ELR (cell line): ENCODE measurements at places on chromosomes 7 and 10.

DNA sequence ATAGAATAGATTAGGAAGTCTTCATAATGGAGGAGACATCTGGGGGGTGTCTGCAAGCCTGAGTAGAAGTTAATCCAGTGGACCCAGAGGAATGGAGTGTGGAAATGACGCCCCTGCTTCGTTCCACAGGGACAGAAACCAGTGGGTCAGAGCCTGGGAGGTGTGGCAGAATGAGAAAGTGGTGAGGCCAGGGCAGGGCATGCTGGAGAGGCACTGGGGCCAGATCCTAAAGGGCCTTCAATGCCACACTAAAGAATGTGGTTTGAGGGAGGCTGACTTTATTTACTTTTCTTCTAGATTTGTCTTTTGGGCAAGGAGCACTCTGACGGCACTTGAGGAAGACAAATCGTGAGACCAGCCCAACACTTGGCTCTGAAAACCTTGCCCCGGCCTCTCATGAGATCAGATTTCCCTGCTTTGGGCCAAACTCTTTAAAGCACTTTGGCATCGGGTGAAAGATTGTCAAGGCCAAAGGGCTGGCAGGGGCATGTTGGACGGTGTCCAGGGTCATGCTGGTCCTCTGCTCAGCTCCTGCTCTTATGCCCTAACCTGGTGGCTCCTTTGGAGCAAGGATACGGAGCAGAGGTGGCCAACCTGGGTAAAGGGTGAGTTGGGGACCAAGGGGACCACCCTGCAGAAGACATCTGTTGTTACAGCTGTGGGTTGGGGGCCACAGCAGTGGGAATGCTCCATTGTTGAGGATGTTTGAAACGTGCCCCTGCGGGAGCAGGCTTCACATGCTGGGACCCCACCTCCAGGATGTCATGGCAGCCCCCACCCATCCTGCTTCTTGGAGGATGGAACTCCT is 157.0 kb upstream of the ZMIZ1 start:
- no peak for DNase-seq

DNA sequence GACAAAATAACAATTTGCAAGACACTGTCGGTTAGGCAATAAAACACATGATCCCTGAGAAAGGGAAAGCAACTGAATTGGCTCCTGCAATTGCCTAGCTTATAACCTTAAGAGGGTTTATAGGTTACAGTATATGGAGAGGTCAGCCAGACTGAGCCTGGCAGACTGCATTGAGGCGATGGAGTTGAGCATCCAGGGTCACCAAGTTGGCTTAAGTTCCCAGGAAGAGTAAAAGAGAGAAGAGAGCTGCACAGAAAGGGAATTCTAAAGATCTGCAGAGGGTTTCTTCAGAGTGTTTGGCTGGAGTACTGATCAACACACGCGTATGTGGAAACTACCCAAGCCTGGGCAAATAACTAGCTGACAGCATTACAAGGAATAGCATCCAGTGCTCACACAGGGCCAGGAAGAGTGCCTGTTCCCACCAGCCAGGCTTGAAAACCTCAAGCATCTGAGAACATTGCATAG is 11.2 kb downstream of the ANKMY2 start:
- DNase-seq: no peak

GRCh38 chr7:144403649-144404061 is at the start of gene NOBOX:
Gene NOBOX (minus strand): TSS chr7:144403693.
- DNase-seq: no peak

DNA sequence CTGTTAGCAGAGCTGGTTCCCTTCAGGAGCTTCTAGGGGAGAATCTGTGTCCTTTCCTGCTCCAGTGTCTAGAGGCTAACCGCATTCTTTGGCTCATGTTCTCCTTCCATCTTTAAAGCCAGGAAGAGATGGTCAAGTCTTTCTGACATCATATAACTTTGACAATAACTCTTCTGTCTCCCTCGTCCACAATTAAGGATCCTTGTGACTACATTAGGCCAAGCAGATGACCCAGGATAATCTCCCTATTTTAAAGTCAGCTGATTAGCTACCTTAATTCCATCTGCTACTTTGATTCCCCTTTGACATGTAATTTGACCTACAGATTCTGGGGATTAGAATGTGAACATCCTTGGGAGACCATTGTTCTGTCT is 28.1 kb upstream of the SLC26A4 start:
- no peak for DNase-seq

DNA sequence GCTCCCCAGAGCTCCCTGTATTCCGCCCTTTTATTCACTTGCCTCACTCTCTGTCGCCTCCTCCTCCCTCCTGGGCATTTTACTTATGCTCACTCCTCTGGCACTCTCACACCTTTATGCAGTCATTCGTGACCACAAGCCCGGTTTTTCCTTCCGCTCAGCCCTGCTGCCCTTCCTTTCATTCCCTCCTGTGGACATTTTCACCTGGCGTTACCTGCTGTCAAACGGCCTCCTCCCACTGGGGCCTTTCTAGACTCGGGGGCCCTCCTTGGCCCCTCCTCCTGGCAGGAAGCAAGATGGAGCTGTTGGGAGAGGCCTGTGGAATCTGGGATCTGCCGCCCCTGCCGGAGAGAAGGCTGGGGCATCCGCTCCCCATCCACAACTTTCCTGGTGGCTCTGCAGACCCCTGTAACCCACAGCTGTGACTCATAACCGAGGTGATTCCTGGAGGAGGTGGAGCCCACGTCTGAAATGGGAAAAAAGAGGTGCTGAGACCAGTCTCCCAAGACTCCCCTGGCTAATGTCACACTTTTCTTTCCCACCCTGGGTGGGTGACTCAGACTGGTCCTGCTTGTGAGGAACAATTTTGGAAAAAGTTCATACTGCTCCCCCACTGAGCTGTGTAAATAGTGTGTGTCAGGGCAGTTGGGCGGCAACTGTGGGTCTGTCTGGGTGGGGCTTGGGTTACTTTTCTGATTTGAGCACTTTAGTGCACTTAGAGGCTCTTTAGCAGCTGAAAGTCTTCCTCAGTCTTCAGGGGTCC is 1.2 kb downstream of the VCL start:
- peak; percentile 92 for DNase-seq

GRCh38 chr7:140674899-140675701 is 2.4 kb downstream of the ADCK2 start:
- peak; percentile 64 for DNase-seq

GRCh38 chr10:60643874-60644273 is 134.4 kb upstream of the CDK1 start:
- DNase-seq: no peak

- peak; percentile 46 for DNase-seq
Observed at GRCh38 chr10:91745090-91745831, 53.0 kb upstream of the TNKS2 start.

DNA sequence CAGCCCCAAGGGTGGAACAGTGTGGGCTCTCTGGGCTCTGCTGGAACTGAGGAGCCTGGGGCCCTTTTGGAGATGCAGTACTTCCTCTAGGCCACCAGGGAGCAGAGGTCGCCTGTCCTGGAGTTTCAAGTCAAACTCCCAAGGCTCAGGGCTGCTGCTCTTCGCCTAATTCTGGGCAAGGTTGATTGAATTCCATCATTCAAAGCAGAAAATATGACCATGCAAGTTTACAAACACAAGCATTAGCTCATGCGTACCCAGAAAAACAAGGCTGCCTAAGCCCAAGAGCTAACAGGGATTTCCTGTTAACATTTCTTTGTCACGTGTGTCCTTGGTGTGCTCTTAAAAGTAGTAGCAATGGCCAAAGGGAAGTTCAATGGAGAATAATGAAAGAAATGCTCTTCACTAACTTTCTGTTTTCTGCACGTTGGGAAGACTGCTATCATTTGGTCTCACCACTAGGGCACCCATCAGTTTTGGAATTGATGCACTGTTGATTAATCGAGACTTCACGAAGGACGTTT is 20.1 kb downstream of the LDB3 start:
- DNase-seq: peak; percentile 69

DNA sequence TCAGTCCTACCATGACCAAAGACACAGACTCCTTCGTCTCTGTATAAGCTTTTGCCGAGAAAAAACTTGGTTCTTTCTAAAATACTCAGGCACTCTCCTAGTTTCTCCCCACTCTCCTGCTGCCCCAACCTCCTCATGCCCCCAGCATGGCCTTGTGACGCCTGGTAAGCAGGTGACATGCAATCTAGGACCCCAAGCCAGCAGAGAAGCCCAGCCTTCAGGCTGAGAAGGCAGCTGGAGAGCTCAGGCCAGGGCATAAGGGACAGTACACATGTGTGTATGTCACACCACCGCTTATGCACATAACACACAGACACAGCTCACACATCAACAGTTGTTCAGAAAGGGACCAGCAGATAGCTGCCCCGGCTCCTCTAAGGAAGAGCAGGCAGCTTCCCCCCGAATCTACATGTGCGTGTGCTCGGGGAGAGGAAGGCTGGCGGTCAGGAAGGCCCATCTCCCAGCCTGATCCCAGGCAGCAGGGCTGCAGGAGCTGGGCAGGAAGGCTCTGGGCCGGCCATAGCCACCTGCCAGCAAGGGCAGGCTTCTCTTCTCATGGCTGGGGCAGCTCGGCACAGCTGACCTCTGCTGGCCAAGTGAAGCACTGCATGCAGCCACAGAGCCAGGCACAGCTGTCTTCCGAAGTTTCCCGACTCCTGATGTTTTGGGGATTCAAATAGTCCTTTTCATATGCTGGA is 8.5 kb downstream of the DDX56 start:
- peak; percentile 66 for DNase-seq

DNA sequence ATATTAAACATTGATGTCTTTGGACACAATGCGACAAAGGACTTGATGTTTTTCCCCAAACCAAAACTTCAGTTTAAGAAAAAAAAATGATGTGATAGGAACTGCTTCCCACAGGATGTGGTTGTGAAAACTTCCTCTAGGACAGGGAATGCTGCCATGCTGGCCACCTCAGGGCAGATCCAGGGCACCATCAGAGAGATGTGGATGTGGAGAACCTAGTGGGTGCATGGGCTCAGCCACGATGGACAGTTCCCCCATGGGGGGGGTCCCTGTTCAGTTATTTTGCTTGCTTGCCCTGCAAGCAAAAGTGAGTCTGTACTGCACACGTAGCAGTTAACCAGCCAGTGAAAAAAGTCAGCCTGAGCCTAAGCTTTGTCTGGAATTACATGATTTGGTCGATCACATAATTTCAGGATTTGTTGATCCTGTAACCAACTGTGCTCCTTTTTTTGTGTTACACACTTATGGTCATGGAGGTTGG is 36.3 kb downstream of the LAMB4 start:
- peak; percentile 47 for DNase-seq

GRCh38 chr10:23065181-23065948 is 30.0 kb upstream of the MSRB2 start:
- DNase-seq: peak; percentile 38

- DNase-seq: no peak
Observed at GRCh38 chr7:1694611-1695511, 24.8 kb downstream of the ELFN1 start.

DNA sequence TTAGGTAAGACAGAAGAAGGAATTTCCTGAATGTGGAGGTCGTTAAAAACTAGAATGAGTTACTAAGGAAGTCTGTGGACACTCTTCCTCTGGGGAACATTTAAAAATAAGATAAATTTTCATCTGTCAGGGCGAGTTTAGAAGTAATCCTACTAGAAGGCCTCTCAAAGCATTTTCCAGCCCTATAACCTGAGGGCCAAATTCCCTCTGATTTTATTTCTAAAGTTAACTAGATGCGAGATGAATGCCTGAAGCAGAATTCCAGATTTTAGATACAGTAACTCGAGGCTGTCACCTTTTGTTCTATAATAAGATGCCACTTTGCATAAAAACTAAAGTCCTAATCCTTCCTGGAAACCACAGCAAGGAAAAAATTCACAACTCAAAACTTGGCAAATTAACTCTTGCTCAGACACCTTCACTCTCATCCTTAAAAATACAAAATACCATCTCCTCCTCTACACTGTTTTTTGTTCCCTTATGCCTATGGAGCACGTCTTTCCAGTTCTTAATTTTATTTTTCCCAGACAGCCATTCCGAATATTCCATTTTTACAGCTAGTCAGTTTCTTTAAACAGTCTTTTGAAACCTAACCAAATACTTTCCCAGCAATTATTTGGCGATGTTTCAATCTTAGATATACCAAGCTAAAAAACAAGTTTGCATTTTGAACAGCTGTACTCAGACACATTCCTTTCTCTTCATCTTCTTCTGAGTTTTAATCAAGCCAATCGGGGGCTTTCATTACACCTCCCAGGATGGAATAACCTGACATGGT is 420.7 kb upstream of the NFE2L3 start:
- DNase-seq: no peak

- peak; percentile 43 for DNase-seq
Observed at GRCh38 chr7:28160551-28160991, 20.0 kb downstream of the JAZF1 start.

- DNase-seq: no peak
Observed at GRCh38 chr7:1106793-1107421, 19.0 kb downstream of the GPER1 start.

GRCh38 chr7:69318794-69319193 is 279.5 kb upstream of the AUTS2 start:
- DNase-seq: no peak

DNA sequence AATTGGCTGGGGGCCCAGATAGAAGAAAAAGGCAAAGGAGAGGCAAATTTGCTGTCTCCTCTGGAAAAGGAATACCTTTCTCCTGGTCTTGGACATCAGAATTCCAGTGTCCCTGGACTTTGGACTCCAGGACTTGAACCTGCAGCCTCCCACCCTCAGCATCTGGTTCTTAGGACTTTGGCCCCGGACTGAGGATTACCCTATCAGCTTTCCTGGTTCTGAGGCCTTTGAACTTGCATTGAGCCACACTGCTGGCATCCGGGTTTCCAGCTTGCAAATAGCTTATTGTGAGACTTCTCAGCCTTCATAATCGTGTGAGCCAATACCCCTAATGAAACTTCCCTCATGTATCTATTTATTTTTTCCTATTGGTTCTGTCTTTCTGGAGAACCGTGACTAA is 68.3 kb downstream of the DNAH11 start:
- DNase-seq: no peak

- DNase-seq: no peak
Observed at GRCh38 chr10:124158592-124158991, 65.2 kb upstream of the CHST15 start.

DNA sequence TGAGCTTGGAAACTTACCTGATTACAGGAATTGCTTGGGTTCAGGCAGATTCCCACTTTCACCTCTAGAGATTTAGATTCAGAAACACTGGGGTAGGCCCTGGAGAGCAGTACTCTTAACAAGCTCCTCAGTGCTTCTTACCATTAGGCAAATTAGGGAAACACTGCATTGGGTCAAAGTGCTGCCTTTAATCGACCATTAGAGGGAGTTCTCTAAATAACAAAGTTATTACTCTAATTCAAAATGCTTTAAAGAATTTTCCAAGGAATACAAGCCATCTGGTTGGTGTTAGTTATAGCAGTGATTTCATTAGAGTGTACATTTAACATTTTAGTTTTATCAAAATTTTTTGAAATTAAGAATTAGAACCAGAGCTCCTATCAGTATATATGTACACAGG is 324.5 kb downstream of the GFRA1 start:
- peak; percentile 57 for DNase-seq
